NB4 (cell line): ENCODE measurements at places on chromosomes 2 and 18.

DNA sequence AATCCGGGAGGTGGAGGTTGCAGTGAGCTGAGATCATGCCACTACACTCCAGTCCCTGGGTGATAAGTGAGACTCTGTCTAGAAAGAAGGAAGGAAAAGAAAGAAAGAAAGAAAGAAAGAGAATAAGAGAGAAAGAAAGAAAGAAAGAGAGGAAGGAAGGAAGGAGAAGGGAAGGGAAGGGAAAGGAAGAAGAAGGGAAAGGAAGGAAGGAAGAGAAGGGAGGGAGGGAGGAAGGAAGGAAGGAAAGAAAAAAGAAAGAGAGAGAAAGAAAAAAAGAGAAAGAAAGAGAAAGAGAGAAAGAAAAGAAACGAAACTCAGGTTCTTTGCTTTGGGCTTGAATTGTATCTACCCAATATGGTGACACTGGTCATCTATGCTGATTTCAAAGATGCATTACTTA is 102.3 kb upstream of the GATA6 start:
- no peak for DNase-seq

- no peak for DNase-seq
Measured at GRCh38 chr2:156563994-156564753, 128.0 kb downstream of the GPD2 start.

- DNase-seq = peak; percentile 87
Measured at GRCh38 chr2:46848447-46848846, 67.2 kb downstream of the MCFD2 start.

- no peak for DNase-seq
Measured at GRCh38 chr2:173184031-173185004, 108.7 kb downstream of the MAP3K20 start.

- DNase-seq = peak; percentile 58
Measured at GRCh38 chr2:18749912-18750526, 160.7 kb upstream of the NT5C1B start.

- DNase-seq = peak; percentile 44
Measured at GRCh38 chr2:238100049-238100820, at the start of gene ESPNL. Gene ESPNL (plus strand): TSS chr2:238100340. CDS start chr2:238100420, 80 bp downstream.

- DNase-seq = no peak
Measured at GRCh38 chr2:75210409-75210808, 11.1 kb upstream of the TACR1 start.

- DNase-seq = no peak
Measured at GRCh38 chr2:132984731-132985130, 314.7 kb upstream of the LYPD1 start.

- no peak for DNase-seq
Measured at GRCh38 chr18:8769509-8770095, 64.2 kb downstream of the MTCL1 start.

GRCh38 chr2:175576875-175577274 is 395.4 kb upstream of the ATP5MC3 start:
- DNase-seq = no peak

- no peak for DNase-seq
Measured at GRCh38 chr18:41378598-41378997, 576.4 kb upstream of the PIK3C3 start.

DNA sequence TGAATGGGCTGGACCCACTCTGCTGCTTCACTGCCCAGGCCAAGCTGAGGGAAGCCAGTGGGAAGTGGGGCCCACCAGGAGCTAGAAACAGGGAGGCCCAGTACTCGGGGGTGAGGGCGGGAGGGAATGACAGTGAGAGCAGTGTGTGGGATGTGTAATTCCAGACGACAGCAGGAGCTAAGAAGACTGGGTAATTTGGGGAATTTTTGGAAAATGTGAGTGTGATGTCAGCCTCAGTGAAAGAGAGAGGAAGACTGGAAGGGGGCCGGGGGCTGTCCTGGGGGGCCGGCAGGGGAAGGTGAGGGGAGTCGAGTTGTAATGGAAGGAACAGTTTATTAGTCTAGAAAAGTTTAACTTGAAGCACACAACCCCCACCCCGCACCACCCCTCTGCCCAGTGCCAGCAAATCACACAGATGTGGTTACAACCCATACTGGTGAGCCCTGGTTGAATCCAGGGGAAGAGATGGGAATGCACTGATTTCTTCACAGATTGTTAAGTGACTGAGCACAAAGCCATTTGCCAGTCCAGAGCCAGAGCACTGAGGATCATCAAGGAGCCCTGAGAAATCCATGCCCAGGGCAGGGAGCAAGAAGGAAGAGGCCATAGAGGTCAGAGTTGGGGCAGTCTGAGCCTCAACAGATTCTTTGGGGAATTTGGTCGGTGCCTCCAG is 76.7 kb upstream of the PKDCC start:
- no peak for DNase-seq

DNA sequence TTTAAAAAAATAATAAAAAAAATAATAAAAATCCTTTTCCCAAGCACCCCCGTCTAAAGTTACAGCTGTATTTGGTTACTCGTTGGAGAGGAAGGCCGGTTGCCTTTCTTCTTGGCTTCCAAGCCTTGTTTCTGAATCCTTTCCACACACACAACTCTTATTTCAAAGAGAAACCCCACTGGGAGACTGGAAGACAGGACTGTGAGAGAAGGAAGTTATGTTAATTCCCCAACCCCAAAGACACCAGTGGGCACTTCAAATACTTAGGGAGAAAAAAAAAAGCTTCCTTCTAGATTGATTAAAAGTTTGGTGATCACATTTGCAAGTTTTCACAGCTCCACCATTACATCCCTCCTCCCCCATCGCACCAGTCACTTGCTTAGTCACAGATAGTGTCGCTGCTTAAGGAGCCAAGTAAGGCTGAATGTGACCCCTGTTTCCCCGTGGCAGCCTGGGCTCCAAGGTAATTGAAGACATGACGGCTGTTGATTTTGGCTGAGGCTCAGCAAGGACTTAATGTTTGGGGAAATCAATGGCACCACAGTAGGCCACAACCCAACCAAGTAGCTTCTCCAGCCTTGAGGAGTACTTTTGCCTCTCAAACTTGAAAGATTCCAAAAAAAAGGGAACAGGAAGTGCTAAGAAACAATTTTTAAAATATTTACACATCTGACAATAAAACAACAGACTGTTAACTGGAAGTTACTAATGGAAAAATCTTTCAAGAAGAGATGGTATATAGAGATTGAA is 40.8 kb upstream of the FRZB start:
- no peak for DNase-seq

DNA sequence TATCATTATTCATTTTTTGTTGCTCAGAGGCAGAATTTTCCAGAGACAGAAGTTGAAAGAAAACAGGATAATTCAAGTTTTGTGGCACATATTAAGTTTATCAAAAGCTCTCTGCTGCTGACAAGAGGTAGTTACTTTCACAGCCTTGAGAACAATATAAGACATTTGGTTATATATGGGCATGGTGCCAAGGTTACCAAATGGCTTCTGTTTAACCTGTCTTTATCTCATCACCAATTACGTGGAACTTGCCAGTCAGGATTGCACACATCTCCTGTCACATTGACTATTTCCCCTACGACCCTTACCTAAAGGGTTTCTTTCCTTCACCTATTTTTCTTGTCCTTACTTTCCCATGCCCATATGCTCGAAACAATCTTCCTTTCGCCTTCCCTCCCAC is 35.9 kb downstream of the KLF7 start:
- DNase-seq = no peak

GRCh38 chr2:203763938-203764664 is 57.7 kb downstream of the CD28 start:
- DNase-seq = no peak

- no peak for DNase-seq
Measured at GRCh38 chr2:18610090-18610489, 20.7 kb upstream of the NT5C1B start.

DNA sequence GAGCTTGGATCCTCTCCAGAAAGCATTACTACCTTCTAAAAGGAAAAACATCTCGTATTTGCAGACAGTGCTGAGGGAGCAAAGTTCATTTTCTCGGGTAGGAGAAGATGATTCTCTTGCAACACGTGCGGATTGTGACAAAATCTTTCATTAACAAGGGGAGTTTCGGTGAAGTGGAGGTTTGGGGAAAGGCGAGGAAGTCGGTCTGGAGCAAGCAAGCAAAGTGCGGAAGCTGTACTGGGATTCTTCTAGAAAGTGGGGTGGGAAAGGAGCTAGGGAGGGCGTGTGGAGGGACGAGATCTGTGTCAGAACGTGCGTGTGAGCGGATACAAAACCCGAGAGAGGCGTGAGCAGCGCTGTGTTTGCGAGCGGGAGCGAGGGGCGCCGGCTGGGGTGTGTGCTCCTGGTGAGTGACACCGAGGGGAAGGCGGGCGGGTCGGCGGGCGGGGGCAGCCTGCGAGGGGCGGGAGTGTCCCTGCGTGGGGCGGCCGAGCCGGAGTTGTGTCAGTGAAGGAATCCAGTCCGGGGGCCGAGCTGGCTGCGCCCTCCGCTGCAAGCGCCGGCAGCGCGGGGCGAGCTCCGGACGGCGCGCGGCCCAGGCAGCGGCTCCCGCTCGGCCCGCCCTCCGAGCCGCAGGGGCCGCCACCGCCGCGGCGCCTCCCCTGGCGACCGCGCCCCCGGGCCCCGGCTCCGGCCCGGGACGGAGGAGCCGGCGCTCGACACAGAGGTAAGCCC is at the start of gene SPATS2L:
Gene SPATS2L, plus strand, starts transcription at position 498 of the 735 bp plus-strand sequence. CDS start 82,552 bp downstream, outside the sequence.
- DNase-seq = peak; percentile 69

DNA sequence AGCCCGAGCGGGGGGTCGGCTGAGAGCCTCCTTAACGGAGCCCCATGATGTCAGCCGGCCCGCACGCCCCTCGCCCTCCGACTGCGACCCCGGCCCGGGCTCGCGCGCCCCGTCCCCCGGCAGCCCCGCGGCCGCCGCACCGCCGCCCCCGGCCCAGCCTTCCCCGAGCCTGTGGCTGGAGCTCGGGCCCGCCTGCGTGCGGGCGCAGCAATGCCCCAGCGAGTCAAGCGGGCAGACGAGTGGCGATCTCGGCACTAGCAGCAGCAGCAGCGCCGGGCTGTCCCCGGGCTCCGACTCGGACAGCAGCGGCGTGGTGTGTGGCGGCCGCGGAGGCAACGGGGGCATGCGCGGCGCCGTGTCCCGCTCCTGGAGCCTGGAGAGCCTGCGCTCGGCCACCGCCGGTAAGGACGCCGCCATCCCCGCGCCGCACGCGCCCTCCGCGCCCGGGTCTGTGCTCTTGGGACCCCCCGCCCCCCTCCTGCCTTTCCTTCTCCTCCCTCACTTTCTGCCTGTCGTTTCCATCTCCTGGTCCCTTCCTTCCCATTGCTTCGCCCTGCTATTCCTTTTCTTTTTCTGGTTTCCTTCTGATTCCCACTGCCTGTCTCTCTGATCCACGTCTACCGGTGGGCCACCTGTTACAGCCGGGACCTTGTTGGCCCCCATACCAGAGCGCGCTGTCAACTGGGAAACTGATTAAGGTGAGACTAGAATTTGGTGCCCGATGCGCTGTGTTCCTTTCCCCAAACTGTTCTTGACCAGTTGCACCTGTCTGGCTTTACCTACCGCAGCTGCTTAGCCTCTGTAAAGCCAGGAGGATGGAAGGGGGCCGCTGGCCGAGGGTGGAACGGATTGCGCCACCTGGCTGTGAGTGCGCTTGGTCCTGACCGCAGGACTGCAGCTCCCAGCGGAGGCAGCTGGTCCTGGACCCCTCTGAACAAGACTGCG is 127.4 kb downstream of the ARHGEF4 start:
- DNase-seq = peak; percentile 25

DNA sequence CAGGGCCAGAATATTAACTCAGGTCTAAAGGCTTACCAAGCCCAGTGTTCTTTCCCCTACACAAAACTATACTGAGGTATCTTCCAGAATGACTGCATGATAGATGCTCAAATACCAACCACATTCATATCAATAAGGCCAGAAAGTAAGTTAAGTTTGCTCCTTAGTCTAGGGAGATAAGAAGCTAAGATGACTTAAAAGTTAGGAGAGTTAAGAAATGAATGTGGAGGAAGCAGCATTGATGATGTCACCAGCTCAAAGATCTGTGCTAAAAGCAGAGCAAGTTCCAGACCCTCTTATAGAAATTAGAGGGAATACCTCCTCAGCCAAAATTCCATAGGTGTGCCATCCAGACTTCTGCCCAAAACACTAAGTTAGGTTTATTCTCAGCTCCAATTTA is 6.1 kb downstream of the PPP4R1 start:
- DNase-seq = no peak
